ENCODE measurements at places on chromosomes 7 and 10.

DNA sequence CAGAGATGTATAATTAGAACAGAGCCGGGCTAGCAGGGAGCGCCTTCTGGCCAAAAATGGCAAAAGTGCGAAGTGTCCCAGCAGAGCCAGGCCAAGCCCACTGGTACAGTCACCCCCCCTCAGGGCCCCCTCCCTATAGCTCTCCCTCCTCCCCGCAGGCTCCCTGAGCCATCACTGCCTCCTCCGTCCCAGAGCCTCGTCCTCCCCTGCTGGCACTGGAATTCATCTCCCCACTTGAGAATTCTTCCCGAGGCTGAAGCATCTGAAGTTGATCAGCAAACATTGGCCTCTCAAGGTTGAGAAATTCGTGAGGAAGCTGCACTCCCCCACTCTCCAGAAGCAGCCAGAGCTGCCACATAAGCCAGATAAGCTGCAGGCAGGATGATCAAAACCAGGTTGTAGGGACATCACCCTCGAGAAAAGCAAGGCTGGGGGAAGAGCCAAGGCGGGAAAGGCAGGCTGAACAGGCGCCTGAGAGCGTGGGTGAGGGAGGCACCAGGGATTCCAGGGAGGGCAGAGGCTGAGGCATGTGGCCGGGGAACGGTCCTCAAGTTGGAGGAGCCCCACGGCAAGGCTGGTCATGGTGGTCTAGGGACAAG is 23.4 kb downstream of the CAMK2G start:
- no peak for DNase-seq

DNA sequence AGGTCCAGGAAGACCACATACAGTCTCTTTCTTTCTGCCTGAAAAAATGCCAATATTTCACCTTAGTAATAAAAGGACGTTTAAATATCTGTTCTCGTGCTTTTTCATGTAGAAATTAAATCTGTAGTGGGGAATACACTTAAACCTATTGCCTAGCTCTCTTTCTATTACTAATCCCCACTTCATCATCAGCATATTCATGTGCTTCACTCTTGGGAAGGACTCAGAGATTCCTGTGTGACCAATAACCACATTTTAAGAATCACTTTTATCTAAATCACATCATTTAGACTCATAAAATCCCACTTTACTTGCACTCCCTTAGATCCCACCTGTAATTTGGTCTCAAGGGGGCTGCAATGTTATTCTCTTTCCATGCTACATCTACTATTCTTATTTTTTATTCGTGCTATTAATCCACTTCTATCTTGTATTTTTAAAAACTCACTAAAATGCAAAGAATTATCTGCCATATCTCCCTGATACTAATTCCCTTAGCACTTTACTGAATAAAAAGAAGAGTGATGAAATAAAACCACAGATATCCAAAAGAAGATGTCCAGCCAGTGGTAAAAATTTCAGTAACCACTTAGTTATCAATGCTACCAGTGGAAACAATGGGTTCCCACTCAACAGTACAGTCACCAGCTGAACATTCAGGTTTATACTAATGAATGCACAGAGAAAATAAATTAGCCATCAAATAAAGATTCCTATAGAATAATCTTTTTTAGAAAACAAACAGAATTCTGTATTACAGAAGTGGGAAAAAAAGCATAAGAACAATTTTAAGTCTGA is 102.1 kb downstream of the PPP1R17 start:
- DNase-seq = no peak

GRCh38 chr10:74419958-74420375 is 268.9 kb downstream of the ADK start:
- no peak for DNase-seq

DNA sequence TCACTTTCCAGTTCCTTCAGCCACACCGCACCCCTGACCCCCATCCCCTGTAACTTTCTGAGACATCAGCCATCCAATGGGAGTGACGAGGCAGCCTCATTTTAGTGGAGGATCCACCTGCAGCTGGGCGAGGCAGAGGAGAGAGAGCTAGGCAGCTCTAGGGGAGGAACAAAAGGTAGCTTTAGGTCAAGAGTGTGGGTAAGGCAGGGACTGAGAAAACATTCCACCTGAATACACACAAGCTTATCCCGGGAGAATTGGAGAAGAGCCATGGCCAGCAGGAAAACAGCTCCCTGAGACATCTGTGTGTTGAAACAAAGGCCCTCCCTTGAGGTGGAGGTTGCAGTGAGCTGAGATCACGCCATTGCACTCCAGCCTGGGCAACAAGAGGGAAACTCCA is 6.7 kb upstream of the KLRG2 start:
- DNase-seq = no peak

Data from Right ventricle myocardium superior (tissue), 1 donor.